NCI-H226 (cell line): ENCODE measurements at places on chromosomes 6 and 20.

GRCh38 chr6:33428224-33428965 is 8.5 kb downstream of the SYNGAP1 start:
- no peak for DNase-seq

DNA sequence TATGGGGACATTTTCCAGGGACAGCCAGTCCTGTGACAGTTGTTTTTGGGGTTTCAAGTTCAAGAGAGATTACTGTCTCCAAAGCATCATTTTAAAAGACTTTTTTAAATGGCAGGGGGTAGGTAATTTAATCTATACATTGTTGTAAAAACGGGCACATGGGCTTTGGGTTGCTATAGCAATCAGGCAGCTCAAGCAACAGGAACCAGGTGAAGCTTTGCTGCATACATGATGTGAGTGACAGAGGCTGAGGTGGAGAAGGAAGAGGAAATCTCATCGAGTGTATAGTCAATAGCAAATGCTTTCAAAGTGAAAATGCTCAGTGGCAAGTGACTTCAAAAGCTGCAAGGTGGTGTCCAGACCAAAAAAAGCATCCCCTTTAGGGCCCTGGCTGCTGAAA is 277.4 kb upstream of the JAG1 start:
- DNase-seq = no peak

GRCh38 chr6:111113336-111114086 is 26.2 kb downstream of the SLC16A10 start:
- DNase-seq = no peak

- no peak for DNase-seq
Measured at GRCh38 chr20:53707371-53708055, 113.9 kb upstream of the ZNF217 start.

- no peak for DNase-seq
Measured at GRCh38 chr20:59640267-59640666, 35.9 kb downstream of the PHACTR3 start.

DNA sequence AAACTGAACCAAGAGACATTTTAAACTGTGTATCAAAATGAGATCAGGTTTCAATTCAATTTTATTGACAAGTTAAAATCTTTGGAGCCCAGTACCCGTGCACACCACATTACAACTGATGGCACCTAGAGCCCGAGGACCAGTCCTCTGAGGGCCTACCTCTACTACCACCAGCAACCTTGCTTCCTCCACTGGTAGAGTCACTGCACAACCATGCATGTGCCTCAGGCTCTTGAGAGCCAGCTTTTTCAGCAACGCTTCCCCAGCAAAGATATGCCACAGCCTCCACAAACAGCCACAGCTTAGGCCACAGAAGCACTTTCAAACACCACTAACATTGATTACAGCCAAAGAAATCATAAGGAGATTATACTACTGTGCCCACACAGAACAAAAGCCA is 328.6 kb upstream of the RNF217 start:
- DNase-seq = no peak

GRCh38 chr6:114989279-114989964 is 646.6 kb upstream of the HS3ST5 start:
- no peak for DNase-seq

GRCh38 chr6:157066781-157067491 is 256.4 kb downstream of the TMEM242 start:
- DNase-seq = no peak

GRCh38 chr20:59149678-59150504 is 13.7 kb upstream of the ZNF831 start:
- no peak for DNase-seq

DNA sequence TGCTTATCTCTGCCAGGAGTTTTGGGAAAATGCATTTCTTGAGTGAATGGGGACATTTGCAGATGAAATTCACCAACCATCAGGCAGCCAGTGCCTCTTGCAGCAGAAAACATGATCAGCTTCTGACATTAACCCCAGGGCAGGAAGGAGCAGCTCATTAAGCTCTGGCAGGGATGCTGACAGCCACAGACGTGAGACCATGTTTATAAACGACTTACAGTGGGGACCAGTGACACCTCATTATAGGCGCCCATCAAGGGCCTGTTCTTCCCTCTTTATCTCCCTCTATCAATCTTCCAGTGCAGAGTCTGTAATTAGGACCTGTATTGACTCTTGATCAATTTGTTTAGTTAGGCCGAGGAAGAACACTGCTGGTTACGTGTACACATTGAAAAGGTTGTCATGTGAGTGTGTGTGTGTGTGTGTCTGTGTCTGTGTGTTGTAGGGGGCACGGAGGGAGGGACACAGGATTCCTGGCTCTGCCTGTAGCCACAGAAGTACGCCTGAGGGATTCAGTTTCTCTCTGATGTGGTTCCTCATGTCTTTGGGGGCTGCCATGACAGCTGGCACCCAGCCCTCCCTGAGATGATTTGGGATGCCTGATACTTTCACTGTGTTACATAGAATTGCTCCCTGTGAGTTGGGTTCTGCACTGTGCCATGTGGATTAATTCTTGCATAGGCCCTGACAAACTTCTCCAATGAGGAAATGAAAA is 428.4 kb upstream of the CHD6 start:
- DNase-seq = no peak

- no peak for DNase-seq
Measured at GRCh38 chr6:73513496-73513854, 7.4 kb downstream of the EEF1A1 start.

GRCh38 chr6:132142768-132143167 is 191.6 kb upstream of the CCN2 start:
- no peak for DNase-seq

DNA sequence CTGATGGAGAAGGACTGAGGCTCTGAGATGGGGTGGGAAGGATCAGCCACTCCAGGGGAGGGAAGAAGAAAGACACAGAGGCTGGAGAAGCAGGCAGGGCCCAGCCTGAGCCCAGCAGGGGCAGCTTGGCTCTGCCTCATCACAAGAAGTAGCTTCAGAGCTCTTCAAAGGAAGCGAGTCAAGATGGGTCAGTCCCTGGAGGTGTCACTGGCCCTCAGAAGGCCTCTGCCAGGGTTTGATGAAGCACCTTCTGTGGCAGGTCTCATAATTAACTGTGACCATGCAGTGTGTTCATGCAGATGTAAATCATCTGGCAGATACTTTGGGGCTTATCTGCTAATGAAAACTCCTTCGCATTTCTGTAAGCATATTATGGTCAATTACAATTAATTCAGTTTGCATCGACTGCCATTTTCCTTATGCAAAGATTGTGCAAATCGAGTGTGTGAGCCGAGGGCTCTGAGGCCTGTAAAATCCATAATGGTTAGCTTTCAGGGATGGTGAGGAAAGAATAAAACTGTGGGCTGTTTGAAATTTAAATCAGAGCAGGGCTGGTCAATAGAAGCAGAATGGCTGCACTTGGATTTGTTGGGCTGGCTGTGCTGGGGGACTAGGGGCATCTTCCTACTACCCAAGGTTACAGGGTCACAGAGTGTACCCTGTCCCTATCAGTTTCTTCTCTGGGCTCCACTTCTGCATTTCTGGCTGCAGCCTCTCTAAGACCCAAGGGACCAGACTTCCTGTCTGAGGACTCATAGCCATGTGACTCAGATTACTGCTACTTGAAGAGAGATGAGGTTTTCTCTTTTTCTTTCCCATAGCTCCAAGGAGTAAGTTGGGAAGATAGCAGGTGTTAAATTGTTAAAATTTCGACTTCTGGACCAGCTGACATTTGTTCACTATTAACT is 376.6 kb downstream of the DHX35 start:
- no peak for DNase-seq

DNA sequence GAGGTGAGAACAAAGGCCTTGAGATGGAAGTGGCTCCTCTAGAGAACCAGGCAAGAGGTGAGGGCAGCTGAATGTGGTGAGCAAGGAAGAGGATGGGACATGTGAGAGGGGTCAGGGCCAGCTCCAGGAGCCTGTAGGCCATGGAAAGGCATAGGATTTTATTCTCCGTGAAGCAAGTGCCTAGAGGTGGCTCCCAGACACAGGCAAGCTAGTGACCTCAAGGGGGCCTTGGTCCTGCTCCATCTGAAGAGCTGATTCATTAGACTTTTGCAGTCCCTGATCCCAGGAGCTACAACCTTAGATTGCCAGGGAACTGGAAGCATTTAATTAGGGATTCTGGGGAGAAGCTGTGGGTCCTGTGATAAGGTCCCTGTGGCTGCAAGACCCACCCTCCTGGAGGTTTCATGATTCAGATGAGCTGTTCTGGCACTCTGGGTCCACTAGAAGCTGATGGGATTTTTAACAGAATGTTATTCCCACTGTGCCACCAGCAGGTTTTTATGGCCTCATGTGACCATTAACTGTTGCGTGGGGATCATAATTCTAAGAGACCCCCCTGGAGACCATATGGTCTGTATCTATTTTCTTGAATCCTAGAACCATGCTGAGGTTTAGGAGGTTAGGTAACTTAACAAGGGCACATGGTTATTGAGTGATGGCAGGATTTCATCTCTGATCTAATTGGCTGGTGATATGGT is 90.5 kb downstream of the ELOVL5 start:
- no peak for DNase-seq

- DNase-seq = no peak
Measured at GRCh38 chr20:58788896-58789544, 61.7 kb downstream of the GNAS-AS1 start.

- DNase-seq = no peak
Measured at GRCh38 chr6:147195510-147195909, 8.7 kb upstream of the STXBP5 start.

GRCh38 chr20:36812594-36813463 is 39.3 kb upstream of the DSN1 start:
- DNase-seq = no peak
